ENCODE measurements at places on chromosomes 11 and 22. TPM values are rescaled to one million over a fixed set of nuclear protein-coding genes. Genes with fewer than 3 reads are reported as not detected.

The IGHMBP2 gene
- 16.8 TPM for total RNA-seq

The PHF21B gene
- total RNA-seq = 1.1 TPM

The GLYATL1 gene
- total RNA-seq = not detected

The SLC22A6 gene
- total RNA-seq = not detected

The VSIG10L2 gene
- not detected for total RNA-seq

The APOL4 gene
- not detected for total RNA-seq

The TYR gene
- total RNA-seq = not detected

The APOA5 gene
- not detected for total RNA-seq

The BEST1 gene
- total RNA-seq = 2.6 TPM

The MIOX gene
- 0.11 TPM for total RNA-seq

The TCN1 gene
- 0.42 TPM for total RNA-seq

The H19 gene
- 10.4 TPM for total RNA-seq

The OR8G5 gene
- not detected for total RNA-seq

The LRP4 gene
- 7.4 TPM for total RNA-seq

The TPBGL gene
- total RNA-seq = 0.14 TPM

The IGSF9B gene
- 1.6 TPM for total RNA-seq

The FGF19 gene
- 0.05 TPM for total RNA-seq

The GAL gene
- total RNA-seq = 18.4 TPM

The GLYAT gene
- total RNA-seq = not detected

The MACROD1 gene
- total RNA-seq = 13.6 TPM

The OR56B4 gene
- not detected for total RNA-seq

The GGT5 gene
- total RNA-seq = 4.6 TPM

The ABCC8 gene
- 9.5 TPM for total RNA-seq

The SLC17A6 gene
- total RNA-seq = not detected

Measured in A549 treated with Mapracorat at 1 μM for 4 hours (cell line).